ENCODE measurements at places on chromosomes 16 and 17.

DNA sequence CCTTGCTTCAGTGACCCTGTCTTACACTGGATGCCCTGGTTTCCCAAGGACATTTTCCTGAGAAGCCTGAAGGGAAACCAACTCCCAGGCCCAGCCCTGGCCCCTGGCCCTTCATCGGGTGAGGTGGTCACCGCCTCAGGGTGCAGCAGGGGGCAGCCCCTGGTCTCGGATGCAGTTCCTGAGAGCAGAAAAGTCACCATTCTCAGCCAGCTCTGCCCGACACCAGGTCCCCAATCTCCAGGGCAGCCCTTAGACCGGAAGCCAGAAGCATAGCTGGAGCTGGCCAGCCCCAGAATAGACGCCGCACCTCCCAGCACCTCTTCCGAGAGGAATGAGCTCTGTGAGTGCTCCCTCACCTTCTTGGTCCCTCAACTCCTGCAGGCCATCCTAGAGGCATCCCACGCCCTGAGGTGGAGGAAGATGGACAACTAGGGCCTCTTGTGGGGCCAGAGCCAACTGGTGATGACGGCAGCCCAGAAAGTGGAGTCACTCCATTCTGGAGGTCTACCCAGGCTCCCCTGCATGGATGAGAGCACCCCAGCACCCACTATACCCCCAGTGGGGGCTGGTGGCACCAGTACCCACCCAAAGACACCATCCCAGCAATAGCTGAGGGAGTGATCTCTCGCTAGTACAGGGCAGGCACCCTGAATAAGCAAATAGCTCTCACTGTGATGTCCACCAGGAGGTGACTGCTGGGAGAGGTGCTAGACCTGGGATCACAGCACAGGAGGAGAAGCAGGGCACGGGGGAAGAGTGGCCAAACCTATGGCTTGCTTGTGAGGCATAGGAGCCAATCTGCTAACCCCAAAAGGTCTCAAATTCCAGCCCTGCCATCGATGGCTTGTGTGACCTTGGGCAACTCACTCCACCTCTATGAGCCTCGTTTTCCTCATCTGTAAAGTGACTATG is 56.2 kb downstream of the TK2 start:
- DNase-seq, result no peak

DNA sequence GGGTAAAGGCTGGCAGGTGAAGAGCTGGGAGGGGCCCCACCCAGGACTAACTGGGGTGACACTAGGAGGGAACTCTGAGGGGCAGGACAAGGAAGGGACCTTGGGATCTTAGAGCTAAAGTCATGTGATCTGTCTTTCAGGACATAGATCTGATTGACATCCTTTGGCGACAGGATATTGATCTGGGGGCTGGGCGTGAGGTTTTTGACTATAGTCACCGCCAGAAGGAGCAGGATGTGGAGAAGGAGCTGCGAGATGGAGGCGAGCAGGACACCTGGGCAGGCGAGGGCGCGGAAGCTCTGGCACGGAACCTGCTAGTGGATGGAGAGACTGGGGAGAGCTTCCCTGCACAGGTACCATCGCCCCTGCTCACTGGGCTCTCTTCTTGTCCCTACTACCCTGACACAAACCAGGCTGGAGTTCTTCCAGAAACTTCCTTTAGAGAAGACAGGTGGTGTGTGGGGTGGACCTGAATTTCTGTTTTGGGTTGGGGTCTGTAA is 8.1 kb downstream of the NFE2L1 start:
- DNase-seq, result no peak

- DNase-seq, result no peak
Measured at GRCh38 chr17:10073941-10074340, 124.5 kb downstream of the GAS7 start.

DNA sequence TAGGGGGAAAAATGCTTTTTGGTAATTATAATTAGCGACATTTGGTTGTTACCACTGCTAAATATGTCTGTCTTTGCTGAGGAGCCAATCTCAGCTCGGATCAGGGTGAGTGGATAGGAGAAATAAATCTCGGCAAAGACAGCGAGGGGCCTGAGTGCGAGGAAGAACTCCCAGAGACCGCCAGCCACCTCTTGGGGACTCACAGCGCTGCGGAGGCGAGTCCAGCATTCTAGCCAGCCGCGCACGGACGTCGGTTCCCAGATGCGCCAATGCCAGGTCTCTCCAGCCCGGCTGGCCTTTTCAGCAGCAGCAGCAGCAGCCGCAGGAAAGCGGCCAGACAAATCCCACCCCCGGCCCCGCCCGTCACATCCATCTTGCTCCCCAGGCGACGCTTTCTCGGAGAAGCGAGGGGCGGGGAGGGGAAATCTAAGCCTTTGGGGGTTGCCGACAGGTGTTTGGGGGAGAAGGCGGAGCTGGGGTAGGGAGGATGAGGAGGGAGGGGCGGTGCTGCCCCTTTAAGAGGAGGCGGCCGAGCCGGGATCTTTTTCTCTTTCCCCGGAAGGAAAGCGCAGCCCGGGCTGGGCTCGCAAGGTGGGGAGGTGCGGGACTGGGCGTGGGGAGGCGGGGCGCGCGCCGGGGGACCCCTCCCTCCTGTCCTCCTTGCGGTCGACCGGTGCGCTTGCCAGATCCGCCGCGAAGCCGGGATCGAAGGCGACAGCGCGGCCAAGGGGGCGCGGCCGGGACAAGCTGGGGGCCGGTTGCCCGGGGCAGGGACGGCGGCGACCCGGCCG is at the start of gene ITGA3:
Gene ITGA3 (plus strand): TSS at position 685 of the 791 bp plus-strand sequence. CDS start 330 bp downstream, outside the sequence.
- DNase-seq, result peak; percentile 41

GRCh38 chr16:77816293-77816692 is 27.9 kb downstream of the VAT1L start:
- no peak for DNase-seq

DNA sequence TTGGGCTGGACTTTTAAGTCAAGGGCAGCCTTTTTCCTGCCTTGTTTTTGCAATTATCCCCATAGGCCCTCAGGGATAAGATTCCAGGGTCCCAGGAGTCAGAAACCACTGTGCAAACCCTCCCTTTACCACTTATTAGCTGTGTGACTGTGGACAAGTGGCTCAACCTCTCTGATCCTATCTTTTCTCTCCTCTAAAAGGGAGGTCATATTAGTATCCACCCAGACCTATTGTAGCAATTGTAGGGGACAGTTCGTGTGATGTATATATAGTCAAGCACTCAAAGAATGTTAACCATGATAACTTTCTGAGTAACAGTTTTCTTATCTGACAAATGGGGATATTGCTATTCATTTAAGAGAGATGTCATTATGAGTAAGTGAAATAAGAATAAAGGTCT is 68.2 kb downstream of the IRX5 start:
- no peak for DNase-seq

GRCh38 chr16:46673320-46674013 is 15.5 kb downstream of the VPS35 start:
- DNase-seq, result peak; percentile 23

GRCh38 chr17:19541445-19541844 is 7.8 kb downstream of the SLC47A1 start:
- DNase-seq, result no peak

GRCh38 chr17:41015454-41015853 is 6.5 kb upstream of the KRTAP3-1 start:
- no peak for DNase-seq

- DNase-seq, result no peak
Measured at GRCh38 chr17:77248216-77249114, 107.7 kb downstream of the SEC14L1 start.

GRCh38 chr16:11708421-11708820 is 34.2 kb downstream of the TXNDC11 start:
- DNase-seq, result no peak

DNA sequence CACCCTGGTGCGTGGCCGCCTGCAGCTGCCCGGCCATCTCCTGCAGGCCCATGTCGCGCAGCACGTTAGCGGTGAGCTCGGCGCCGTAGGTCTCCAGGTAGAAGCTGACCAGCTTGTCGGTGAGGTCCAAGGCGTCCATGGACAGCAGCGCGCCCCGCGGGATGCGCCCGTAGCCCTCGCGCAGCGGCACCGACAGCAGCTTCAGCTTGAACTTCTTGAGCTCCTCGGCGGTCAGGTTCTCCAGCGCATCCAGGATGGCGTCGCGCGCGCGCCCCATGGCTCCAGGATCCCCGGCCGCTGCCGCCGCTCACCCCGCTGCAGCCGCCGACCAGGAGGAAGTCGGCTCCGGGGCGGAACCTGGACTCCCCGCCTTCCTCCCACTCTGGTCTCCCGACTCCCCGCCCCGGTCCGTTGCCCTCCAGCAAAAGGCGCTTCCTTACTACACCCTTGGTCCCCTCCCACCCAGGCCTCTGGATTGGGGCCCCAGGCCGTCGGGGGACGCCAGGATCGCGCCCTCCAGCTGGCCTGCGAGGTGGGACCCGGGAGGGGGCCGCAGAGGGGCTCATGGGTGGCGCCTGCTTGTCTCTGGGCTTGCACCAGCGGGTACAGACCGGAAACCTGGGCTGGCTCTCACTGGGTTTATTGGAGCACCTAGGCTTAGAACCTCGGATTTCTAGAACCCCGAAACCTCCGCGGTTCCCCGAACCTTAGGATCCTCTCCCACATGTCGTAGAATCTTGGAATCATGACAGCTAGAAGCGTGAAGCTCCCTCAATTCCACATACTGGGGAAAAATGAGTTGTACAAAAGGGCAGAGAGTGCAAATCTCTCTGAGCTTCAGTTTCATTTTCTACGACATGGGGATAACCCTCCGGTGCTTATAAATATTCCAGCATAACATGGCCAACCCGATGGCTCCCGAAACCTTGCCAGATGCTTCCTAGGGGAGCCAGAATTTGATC is at the start of gene PYCARD:
Gene PYCARD (minus strand): TSS at position 347 of the 962 bp plus-strand sequence. CDS start 70 bp downstream, at position 277.
- no peak for DNase-seq

DNA sequence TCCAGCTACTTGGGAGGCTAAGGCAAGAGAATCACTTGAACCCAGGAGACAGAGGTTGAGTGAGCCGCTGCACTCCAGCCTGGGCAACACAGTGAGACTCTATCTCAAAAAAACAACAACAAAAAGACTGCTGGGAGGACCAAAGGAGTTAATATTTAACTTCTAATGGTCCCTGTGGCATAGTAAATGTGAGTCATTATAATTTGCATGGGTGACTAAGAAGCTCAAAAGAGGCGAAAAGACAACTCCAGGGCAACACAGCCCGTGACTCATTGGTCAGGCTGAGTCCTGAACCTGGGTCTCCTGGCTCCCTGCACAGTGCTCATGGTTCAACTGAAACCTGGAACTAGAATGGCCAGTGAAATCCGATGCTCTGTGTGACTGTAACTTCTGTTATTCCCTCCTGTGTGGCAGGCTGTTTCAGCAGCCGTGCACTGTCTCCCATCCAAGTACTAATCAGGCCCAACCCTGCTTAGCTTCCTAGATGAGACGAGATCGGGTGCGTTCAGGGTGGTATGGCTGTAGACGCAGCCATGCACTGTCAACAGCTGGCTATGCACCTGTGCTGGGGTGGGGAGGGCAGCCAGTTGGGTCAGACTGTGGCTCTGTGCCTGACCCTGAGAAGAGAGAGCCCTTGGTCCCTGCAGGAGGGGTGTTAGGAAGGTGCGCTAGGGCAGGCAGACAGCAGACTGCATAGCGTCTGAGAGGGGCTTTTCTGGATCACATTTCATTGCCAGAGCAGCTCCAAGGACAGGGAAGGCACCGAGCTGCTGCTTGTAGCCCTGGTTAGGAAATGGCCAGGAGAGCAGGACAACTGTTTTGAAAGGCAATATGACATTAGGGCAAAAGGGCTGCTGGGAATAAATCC is 14.5 kb upstream of the GPRC5C start:
- DNase-seq, result no peak

DNA sequence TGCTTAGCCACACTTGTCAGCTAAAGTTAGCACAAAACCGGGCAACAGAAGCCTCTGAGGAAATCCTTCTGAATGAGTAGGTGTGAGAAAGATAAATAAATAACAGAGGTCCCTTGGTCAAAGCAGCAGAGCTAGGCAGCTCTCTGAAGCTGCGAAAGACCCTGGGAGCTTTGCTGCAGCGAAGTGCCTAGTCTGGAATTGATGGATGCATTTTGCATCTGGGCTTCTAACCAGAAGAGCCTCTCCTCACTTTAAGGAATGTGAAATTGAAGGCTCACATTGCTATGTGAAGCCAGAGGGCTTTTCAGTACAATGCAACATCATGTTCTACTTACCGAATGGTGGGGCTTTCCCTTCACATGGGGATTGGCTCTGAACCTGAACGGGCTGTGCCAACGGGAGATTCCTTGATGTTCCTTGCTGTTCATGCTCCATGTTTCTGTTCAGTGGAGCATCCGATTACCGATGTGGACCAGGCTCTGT is 274.6 kb downstream of the HS3ST3B1 start:
- DNase-seq, result no peak

DNA sequence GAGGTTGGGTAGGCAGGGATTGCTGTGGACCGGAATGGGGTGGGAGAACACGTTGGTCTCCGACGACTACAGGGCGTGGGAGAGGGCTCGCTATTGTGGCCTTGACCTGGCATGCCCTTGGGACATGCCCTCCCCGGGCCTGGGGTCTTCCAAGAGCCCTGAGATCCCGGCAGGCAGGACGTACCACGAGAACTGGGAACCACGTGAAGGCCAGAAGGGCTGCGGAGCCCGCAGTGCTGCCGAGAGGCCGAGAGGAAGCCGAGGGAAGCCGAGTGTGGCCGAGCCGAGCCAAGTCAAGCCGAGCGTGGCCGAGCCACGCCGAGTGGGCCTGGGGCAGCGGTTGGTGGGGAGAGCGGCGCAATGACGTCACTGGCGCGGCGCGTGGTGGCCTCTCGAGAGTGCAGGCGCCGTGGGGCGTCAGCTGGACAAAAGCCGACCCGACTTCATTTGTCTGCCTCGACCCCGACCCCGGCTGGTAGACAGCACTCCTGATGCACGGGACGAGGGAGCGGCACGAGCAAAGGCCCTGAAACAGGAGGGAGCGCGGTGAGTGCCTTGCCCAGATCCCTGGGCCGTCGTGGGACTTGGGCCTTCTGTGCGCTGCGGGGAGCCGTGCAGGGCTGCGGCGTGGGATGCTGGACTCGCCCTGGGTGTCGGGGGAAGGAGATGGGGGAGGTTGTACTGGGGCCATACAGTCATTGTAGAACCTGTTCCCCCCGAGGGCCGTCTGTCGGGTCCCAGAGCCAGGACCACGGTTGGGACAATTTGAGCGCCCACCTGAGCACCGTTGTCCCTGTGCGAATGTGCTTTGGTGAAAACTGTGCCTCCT is 6.6 kb downstream of the SOCS1 start:
- DNase-seq, result no peak

DNA sequence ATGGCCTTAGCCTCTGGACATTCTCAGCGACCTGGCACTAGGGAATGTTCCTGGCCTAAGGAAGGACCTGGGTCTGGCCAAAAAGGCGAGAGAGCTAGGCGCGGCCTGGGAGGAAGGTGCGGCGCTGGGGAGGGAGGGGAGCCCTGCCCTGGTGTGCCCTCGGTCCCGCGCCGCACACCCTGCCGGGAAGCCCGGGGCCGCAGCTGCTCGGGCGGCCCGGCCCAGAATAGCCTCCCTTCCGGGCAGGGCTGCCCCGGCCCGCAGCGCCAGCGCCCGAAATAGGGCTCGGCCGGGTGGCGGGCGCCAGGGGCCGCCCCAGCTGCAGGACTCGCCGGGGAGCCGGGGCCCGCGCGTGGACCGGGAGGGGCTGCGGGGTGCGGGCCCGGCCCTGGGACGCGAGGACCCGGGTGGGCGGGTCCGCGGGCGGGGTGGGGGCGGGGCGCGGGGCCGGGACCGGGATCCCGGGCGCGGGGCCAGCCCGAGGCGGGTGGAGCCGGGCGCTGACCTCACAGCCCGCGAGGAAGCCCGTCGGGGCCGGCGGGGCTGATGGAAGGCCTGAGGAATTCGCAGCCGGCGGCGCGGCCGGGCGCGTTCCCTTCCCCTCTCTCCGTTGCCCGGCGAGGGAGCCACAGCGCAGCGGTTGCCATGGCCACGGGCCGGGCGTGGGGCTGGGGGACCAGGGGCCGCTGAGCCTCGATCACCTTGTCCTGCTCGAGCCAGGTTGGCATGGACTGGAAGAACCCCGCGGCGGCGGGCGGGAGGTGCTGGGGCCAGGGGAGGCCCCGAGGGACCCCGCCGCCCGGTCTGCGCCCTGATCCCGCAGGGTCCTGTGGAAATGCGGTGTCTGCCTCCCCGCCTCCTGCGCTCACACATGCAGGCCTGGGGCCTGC is 18.1 kb downstream of the SOCS3 start:
- DNase-seq, result no peak

Measured in stimulated activated CD4-positive, alpha-beta T cell treated with anti-CD3 and anti-CD28 coated beads, Interleukin-4, amount 100 ng/mL, for 48 hours (primary cell).